ENCODE measurements at places on chromosomes 7 and 10. TPM values are rescaled to one million over a fixed set of nuclear protein-coding genes. Genes with fewer than 3 reads are reported as not detected.

- no peak for DNase-seq
These were observed 22.4 kb upstream of the CDC14C start for GRCh38 chr7:48901966-48902365.

DNA sequence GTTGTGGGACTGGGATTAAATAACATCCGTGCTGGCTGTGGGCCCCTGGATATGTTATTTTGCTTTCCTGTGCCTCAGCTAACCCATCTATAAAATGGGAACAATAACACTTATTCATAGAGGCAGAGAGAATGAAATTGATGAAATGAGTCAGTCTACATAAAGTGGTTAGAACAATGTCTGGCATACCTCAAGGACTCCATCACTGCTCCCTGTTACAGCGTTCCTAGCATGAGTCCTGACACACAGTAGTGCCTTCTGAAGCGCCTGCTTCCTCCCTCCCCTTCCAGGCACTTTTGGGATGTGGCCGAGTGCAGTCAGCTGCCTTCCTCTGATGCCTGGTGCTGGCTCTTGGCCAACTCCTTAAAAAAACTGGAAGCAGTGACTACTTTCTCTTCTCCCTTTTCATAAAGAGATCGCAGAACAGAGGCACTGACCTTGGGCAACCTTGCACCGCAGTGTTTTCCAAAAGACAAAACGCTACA lies 108.4 kb upstream of the ZMIZ1 start:
- peak; percentile 57 for DNase-seq

PLEKHS1 gene
- 0.80 TPM for total RNA-seq

ASB10 gene
- total RNA-seq, result not detected

CRYGN gene
- total RNA-seq, result not detected

CRPPA gene
- not detected for total RNA-seq
